ENCODE measurements at places on chromosomes 13 and 19. TPM values are rescaled to one million over a fixed set of nuclear protein-coding genes. Genes with fewer than 3 reads are reported as not detected.

DNA sequence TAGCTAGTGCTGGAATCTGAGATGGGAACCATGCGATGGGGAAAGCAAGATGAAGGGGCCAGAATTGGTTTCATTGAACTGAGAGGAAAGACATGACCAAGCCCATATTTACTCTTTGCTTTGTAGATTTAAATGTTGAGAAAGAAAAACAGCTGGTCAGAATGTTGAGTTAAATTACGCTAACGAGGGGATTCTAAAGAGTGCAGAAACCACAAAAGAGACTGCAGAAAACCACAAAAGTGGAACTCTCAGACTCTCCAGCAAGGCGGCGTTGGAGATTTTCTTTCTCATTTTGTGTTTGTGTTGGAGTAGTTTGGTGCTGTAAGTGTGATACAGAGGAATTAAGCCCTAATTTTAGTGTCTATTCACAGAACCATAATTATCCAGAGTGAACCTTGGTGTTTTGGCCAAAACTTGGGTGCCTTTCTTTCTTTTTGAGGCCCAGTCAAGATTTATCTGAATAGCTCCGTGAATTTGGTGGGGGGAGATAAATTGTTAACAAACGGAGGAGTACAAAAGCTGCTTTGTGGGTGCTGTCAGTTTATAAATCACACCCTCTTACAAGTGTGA, 26.3 kb downstream of the SAE1 start:
- H3K4me1 ChIP-seq, result peaks cover 13% of the 10 kb centered on the region
- peak overlapping the region; percentile 60 for H3K27ac ChIP-seq
- no peaks in the 10 kb centered on the region for H3K27me3 ChIP-seq
- DNase-seq, result no peak
- H3K4me3 ChIP-seq, result no peak overlapping the region
- peaks cover 23% of the 10 kb centered on the region for H3K36me3 ChIP-seq

- H3K36me3 ChIP-seq, result no peaks in the 10 kb centered on the region
- no peaks in the 10 kb centered on the region for H3K4me1 ChIP-seq
- DNase-seq, result no peak
- no peaks in the 10 kb centered on the region for H3K27me3 ChIP-seq
- no peak overlapping the region for H3K27ac ChIP-seq
Measured at GRCh38 chr13:33763021-33763420, 54.9 kb upstream of the RFC3 start.

DNA sequence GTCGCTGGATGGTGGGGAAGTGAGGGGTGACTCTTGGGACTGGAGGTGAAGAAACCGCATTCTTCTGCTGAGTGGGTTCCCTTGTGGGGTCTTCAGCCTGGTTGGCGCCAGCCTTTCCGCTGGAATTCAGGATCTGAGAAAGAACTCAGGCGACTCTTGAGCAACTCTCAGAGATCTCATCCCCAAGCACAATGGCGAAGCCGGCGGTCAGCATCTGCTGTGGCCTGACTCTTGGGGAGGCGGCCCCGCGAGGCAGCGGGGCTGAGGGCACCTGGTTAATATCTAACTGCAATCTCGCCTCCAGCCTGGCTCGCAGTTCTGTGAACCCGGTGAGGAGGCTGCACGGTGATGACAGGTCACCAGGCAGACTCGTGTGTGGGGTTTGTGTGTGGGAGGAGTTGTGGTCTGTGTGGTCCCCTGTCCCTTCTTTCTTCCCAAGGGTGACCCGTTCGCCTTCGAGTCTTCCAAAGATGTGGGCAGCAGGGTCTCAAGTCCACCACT, 883 bp downstream of the ZNF441 start:
- no peaks in the 10 kb centered on the region for H3K27me3 ChIP-seq
- peak overlapping the region; percentile 74 for H3K4me3 ChIP-seq
- no peaks in the 10 kb centered on the region for H3K36me3 ChIP-seq
- H3K27ac ChIP-seq, result peak overlapping the region; percentile 77
- no peaks in the 10 kb centered on the region for H3K4me1 ChIP-seq

DNA sequence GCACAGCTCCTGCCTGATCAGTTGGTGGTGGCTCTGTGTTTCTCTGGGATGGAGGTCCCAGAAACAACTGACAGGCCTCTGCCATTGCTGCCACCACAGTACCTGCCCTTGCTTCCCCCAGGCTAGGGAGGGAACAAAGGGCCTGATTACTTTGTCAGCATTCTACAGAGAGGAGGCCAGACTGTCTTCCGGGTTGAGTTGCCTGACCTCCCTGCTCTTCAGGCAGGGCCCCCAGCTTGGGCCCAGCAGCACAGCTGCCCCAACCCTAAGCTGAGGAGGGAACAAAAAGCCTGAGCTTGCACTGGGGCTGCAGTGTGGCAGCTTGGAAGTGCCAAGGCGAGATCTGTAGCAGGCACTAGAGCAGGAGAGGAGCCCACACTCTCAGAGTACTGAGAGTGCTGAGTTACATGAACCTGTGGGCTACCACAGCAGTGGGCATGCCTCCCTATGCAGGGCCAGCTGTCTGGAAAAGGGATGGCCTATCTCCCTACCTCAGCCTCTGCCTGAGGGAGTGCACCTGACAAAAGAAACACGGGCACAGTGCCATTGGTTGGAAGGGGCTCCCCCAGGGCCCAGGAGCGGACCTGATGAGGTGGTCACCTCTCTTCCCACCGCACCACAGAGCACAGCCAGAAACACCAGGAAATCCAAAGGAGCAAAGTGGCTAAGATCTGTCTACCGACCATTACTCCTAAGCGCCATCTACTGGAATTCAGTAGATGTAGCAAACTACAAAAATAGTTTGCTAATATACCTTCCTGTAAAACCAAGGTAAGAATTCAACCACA, 24.4 kb downstream of the SLC25A15 start:
- no peaks in the 10 kb centered on the region for H3K36me3 ChIP-seq
- H3K4me3 ChIP-seq, result no peak overlapping the region
- H3K27ac ChIP-seq, result no peak overlapping the region
- H3K27me3 ChIP-seq, result no peaks in the 10 kb centered on the region

- H3K4me3 ChIP-seq, result no peak overlapping the region
- no peaks in the 10 kb centered on the region for H3K27me3 ChIP-seq
- H3K36me3 ChIP-seq, result no peaks in the 10 kb centered on the region
- no peaks in the 10 kb centered on the region for H3K4me1 ChIP-seq
- H3K27ac ChIP-seq, result no peak overlapping the region
Measured at GRCh38 chr13:105368781-105369180, 1166.7 kb downstream of the EFNB2 start.

Gene FSD1
- total RNA-seq, result 12.1 TPM

- H3K4me3 ChIP-seq, result no peak overlapping the region
- DNase-seq, result no peak
- no peaks in the 10 kb centered on the region for H3K4me1 ChIP-seq
- H3K27me3 ChIP-seq, result no peaks in the 10 kb centered on the region
- H3K36me3 ChIP-seq, result no peaks in the 10 kb centered on the region
Measured at GRCh38 chr13:35879111-35879510, 252.1 kb downstream of the DCLK1 start.

DNA sequence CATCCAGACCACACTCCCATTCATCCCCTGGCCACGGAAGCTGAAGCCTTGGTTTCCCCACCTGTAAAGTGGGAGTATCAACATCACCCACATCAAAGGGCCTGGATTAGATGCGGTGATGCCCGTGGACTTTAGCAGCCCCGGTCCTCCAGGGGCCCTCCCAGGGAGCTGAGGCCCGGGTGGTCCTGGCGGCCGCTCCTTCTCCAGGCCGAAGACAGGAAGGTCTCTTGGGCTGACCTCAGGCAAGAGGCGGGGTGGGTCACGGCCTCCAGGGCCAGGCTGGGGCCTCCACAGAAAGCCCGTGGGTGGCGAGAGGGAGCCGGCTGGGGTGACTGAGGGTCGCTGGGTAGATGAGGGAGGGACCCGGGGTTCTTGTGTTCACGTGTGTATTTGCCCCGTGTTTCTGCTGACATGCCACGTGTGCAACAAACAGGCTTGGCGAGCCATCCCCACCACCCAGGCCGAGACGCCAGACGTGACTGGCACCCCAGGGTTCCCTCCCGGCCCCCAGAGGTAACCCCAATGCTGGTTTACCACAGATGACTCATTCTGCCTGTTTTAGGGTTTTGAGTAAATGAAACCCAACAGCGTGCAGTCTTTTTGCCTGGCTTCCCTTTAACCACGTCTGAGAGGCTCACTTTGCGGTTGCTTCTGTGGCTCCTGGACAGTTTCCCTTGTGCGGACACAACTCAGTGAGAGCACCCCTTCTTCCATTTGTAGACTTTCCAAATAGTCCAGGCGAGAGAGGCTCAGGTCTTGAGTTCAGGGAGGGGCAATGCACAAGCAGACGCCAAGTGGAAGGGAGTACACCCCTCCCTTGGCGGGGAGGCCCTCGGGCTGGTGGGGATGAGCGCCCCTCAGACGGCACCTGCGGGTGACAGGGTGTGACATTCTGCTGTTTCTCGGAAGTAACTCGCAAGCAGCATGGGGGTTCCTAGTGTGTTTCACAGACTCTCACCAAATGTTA, 42.9 kb downstream of the C13orf46 start:
- H3K27me3 ChIP-seq, result no peaks in the 10 kb centered on the region
- DNase-seq, result no peak

- no peaks in the 10 kb centered on the region for H3K4me1 ChIP-seq
- H3K27me3 ChIP-seq, result no peaks in the 10 kb centered on the region
- no peak overlapping the region for H3K27ac ChIP-seq
- no peak overlapping the region for H3K4me3 ChIP-seq
- no peak for DNase-seq
Measured at GRCh38 chr13:108566413-108567170, 62.8 kb upstream of the MYO16 start.

DNA sequence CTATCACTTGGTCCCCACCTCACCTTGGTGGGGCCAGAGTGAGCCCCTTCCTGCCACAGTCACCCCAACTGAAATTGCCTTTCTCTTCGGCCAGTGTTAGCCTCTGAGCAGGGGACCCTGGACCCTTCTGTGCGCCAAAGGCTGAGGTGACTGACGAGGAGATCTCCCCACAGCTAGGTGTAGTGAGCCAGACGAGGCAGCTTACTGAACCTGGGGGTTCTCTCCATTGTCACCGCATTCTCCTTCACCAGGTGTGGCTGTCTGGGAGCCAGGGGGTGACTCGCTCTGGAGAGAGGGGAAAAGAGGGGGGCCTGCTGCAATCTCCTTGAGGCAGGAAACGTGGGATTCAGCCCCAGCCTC, 1.3 kb downstream of the RPS28 start:
- no peak for DNase-seq
- no peaks in the 10 kb centered on the region for H3K27me3 ChIP-seq
- H3K27ac ChIP-seq, result peak overlapping the region; percentile 91
- H3K4me1 ChIP-seq, result peaks cover 14% of the 10 kb centered on the region
- H3K36me3 ChIP-seq, result peaks cover 8% of the 10 kb centered on the region
- peak overlapping the region; percentile 98 for H3K4me3 ChIP-seq

DNA sequence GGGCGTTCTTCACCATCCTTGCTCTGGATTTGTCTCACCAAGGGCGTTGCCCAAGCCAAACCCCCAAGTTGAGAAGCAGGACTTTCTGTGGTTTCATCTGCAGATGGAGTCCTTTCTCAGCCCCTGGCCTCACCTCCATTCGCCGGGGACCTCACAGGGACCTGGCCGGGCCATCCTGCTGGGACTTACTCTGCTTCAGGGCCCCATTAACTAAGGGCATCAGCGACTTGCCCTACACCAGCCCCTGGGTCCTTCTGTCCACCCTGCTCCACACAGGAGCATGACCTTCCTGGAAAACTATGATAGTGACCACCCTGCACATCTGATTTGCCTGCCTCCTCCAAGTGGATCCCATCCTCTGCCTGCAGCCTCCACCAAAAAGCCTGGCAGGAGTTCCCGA, 47.2 kb upstream of the SPACA7 start:
- no peaks in the 10 kb centered on the region for H3K4me1 ChIP-seq
- no peak for DNase-seq
- peaks cover 4% of the 10 kb centered on the region for H3K27me3 ChIP-seq
- H3K36me3 ChIP-seq, result no peaks in the 10 kb centered on the region
- H3K27ac ChIP-seq, result no peak overlapping the region

Gene ZNF345
- 3.8 TPM for total RNA-seq

Measured in Panc1 (cell line).